ENCODE measurements at places on chromosomes 11 and 22. TPM values are rescaled to one million over a fixed set of nuclear protein-coding genes. Genes with fewer than 3 reads are reported as not detected.

Gene AMPD3
- 5.9 TPM for total RNA-seq

Gene ALDH3B2
- total RNA-seq: not detected

Gene FBXO3
- total RNA-seq: 18.9 TPM

GRCh38 chr11:115775846-115776245 lies 271.6 kb upstream of the CADM1 start:
- H3K4me1 ChIP-seq: no peaks in the 10 kb centered on the region
- no peak overlapping the region for H3K4me3 ChIP-seq
- no peaks in the 10 kb centered on the region for H3K27me3 ChIP-seq
- no peak for DNase-seq
- no peak overlapping the region for H3K27ac ChIP-seq

DNA sequence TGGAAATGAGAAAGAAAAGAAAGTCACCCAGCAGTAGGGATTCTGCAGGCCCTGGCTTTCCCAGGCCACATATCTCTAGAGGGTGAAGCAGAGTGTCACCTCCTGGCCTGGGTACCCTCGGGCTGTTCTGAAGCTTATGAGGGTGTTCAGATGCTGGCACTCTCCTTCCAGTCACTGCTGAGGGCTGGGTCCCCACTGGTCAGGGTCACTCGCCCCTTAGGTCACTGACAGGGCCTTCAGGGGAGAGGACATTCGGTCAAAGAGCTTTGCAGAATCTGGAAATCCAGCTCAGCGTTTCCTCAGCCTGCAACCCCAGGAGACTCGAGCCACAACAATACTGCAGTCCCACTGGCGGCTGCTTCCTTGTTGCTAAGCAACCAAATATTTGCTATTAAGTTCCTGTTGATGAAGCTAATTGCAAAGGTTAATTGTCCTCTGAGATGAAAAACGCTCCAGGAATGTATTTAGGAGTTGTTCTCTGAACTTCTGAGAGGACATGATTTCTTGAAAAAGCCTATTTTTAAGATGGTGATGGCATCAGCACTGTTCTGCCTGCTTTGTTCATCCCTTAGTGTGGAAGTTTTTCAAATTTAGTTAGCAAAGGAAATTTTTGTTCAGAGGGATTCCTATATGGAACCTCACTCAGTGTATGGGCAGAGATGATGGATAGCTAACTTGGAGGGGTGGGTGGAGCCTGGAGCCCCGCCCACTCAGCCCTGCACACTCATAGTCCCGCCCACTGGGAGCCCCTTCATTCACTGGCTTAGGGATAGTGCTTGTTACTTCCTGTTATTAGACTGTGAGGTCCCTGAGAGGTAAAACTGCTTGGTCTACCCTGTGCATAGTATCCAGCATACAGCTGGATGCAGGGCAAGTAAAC lies 109.2 kb downstream of the CSNK2A3 start:
- H3K36me3 ChIP-seq: peaks cover 7% of the 10 kb centered on the region
- no peak overlapping the region for H3K4me3 ChIP-seq
- DNase-seq: peak; percentile 72
- H3K27me3 ChIP-seq: no peaks in the 10 kb centered on the region
- peak overlapping the region; percentile 9 for H3K27ac ChIP-seq
- H3K4me1 ChIP-seq: peaks cover 5% of the 10 kb centered on the region

GRCh38 chr11:67024966-67025365 lies 2.0 kb downstream of the SYT12 start:
- peaks cover 6% of the 10 kb centered on the region for H3K36me3 ChIP-seq
- no peak overlapping the region for H3K27ac ChIP-seq

DNA sequence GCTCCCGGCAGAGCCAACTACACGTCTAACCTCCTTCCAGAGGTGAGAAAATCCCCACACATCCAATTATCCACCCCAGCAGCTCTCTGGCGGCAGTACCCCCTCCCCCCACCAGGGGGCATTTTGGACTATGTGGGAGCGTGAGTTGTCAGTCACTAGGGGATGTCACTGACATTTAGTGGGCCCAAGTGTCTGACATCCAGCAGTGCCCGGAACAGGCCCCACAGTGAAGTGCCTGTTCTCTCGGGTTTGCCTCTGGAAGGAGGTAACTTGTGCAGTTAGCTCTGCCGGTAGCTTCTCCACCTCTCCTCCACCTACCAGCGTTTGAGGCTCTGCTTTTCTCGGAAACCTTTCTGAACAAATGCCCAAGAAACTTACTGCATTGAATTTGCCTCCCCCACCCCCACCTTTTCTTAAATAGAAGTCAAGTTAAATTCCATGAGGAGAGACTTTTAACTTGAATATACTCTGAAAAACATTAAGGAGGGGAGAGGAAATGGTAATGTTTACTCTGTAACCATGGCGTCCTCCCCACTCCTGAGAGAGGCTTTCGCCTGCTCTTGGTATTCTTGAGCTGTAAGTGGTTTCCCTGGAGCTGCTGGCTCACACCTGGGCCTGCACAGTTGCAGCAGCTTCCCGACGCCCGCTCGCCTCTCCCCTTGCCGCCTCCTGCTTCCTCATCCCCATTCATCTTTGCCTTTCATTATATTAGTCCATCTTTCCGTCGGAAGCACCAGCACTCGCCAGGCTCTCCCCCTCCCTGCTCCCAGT lies 112.8 kb downstream of the WNT7B start:
- peak; percentile 74 for DNase-seq
- no peak overlapping the region for H3K27ac ChIP-seq
- no peaks in the 10 kb centered on the region for H3K36me3 ChIP-seq
- no peak overlapping the region for H3K4me3 ChIP-seq
- H3K27me3 ChIP-seq: peaks cover 36% of the 10 kb centered on the region

- H3K4me1 ChIP-seq: peaks cover 7% of the 10 kb centered on the region
- peak overlapping the region; percentile 96 for H3K4me3 ChIP-seq
- DNase-seq: peak; percentile 58
- H3K27ac ChIP-seq: no peak overlapping the region
- H3K27me3 ChIP-seq: no peaks in the 10 kb centered on the region
These were observed 410 bp downstream of the GLB1L3 start for GRCh38 chr11:134276396-134277182.
